ENCODE measurements at places on chromosomes 13 and 19.

- no peak for DNase-seq
These were observed 771.4 kb downstream of the OLFM4 start for GRCh38 chr13:53800011-53800410.

- no peak for DNase-seq
These were observed 44.7 kb downstream of the PLPP2 start for GRCh38 chr19:246551-246950.

DNA sequence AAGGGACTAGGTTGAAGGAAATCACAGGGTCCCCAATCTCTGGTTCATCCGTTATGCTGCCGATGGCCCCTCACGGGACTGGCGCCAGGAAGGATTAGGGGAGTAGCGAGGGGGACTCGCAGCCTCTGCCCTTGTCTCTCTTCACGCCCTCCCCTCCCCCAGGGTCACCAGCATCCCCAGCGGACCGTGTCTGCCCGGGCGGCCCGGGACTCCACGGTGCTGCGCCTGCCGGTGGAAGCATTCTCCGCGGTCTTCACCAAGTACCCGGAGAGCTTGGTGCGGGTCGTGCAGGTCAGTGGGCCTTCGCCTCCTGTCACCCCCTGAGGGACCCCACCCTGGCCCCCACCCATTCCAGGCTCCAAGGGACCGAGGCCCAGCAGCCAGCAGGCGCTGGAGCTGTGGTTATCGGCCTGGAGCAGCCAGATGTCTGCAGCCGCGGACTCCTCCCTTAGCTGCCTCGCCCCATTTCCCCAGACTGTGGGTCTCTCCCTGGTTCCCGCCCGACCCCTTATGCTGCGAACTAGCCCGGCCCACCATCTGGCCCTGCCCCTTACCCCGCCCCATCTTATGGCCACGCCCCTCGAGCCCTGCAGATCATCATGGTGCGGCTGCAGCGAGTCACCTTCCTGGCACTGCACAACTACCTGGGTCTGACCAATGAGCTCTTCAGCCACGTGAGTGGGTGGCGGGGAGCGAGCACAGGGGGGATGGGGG is 5.4 kb downstream of the PNPLA6 start:
- no peak for DNase-seq

- no peak for DNase-seq
These were observed 132.2 kb downstream of the EFNB2 start for GRCh38 chr13:106403280-106403679.

All from kidney (tissue), 22 donors.